Activated T-helper 2 cell treated with anti-CD3 and anti-CD28 coated beads, Interferon-gamma antibody, Interleukin-2, Interleukin-4, amounts not matched to agents 10 μg/mL and 5 μg/mL and 100 μg/mL, durations not matched to agents 14 hours and 24 hours and 36 hours (primary cell): ENCODE measurements at places on chromosomes 5 and 9. TPM values are rescaled to one million over a fixed set of nuclear protein-coding genes. Genes with fewer than 3 reads are reported as not detected.
A peak's percentile ranks its signal among the peaks of the same experiment; 100 is the strongest.

INSL4 gene
- total RNA-seq, result not detected in 2 replicates

GKAP1 gene
- 2.7 and 2.8 TPM in 2 replicates for total RNA-seq

CCL27 gene
- total RNA-seq, result 0.25 and 0.55 TPM in 2 replicates

NR6A1 gene
- 1.5 and 1.8 TPM in 2 replicates for total RNA-seq

PCDHGA8 gene
- 0.07 and 0.23 TPM in 2 replicates for total RNA-seq

GRM6 gene
- total RNA-seq, result not detected in 2 replicates

- DNase-seq, result no peak
Measured at GRCh38 chr9:12794101-12794799, 19.4 kb downstream of the LURAP1L start.

- DNase-seq, result no peak
Measured at GRCh38 chr9:83315649-83316048, 222.6 kb downstream of the FRMD3 start.

DNA sequence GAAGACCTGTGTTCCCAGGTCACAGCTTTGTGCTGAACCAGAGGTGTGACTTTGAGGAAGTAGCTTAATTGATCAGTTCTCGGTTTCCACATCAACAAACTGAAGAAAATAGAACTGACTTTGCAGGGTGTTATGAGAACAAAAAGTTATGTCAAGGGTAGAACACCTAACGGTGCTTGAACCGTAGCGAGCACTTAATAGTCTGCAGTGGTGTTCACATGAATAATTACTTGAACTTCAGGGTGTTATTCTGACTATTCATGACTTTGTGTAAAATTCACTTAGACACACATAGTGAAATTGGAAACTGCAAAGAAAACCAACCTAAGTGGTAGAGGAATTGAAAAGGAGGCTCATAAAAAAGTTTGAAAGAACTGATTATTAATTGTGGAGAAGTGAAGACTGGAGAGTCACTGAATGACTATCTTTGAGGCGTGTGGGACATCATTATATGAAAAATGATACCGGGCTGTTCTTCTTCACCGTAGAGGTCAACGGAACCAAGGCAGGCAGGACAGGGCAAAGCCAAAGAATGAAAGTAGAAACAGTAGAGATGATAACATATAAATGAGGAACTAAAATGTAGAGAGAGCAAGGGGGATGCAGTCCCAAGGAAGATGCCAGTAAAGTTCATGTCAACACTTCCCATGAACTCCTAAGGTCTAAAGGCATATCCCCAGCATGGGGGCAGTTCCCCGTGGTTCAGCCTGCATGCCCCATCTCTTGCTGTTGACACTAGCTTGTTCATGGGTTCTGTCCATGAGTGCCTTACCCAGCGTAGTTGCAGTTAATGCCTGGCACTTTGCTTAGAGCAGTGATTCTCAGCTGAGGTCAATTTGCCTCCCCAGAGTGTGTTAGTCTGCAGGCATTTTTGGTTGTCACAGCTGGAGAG is 118.7 kb downstream of the ZNF462 start:
- DNase-seq, result no peak

GRCh38 chr9:128634111-128634510 is 22.5 kb downstream of the DYNC2I2 start:
- no peak for DNase-seq

DNA sequence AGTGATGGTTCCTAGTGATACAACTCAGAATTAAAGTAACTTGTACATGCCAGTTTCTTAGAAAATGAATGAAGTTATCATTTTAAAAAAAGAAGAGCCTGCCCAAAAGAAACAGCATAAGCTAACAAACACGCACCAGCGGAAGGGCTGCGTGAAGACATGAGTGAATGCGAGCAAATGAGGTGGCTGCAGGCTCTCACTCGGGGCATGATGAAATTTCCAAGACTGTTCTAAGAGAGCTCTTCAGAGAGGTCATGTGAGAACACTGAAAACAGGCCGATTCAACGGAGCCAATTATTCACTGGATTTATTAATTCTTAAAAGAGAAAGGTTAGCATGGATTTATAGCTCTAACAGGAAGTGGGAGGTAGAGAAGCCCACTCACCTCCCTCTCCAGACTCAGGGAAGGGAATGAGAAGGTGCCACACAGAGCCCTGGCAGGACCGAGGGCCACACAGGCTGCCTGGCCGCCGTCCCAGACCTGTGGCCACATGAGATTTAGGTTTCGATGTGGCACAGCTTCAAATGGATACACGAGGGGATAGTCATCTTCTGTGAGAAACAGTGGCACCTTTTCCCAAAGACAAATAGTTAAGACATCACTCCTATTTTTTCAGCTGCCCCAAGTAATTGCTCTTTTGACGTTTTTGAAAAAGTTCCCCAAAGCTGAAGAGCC is 55.5 kb downstream of the HABP4 start:
- no peak for DNase-seq

DNA sequence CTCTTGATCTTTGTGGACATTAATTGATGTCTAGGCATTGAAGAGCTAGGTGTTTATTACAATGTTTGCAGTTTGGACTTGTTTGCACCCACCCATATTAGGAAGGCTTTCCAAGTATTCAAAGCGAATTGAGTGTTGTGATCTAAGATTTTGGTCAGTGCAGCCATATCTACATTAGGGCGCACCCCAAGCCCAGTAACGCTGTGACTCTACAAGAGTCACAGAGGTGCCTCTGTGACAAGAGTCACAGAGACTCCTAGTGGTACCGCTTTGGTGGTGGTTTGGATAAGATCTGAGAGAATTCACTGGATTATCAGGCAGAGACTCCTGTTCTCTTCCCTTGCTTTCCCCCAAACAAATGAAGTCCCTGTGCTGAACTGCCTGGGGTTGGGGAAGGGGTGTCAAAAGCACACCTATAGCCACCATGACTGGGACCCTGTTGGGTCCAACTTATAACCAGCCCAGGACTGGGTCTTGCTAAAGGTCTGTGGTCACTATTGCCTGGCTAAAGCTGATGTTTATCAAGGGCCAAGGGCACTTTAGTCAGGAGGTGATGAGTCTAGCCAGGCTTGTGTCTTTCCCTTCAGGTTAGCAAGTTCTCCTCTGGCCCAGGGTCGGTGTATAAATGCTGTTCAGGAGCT is 114.1 kb upstream of the RIOK2 start:
- no peak for DNase-seq

DNA sequence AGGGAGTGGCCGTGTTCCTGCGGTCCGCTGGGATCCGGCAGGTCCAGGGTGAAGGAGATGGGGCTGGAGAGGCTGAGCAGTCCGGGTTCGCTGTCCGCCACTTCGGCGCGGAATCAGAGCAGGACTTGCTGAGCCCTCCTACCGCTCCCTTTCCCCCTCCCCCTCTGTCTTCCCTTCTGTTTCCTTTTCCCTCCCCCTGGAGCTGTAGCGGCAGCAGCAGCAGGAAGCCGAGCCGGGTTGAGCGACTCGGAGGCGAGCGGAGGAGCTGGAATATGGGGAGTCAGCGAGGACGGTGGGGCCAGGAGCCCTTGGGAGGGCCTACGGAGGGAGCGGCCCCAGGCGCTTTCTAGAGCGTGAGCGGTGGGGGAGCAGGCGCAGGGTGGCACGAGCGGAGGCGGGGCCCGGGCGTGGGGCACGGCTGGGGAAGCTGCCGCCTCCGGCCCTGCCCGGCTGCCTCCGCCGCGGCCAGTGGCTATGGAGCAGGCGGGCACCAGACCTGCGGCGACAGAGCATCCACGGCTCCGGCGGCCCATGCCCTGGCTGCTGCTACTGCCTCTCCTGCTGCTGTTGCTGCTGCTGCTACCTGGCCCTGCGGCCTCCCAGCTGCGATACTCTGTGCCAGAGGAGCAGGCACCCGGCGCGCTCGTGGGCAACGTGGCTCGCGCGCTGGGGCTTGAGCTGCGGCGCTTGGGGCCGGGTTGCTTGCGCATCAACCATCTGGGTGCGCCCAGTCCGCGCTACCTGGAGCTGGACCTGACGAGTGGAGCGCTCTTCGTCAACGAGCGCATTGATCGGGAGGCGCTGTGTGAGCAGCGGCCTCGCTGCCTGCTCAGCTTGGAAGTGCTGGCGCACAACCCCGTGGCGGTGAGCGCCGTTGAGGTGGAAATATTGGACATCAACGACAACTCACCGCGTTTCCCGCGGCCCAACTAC is at the start of gene PCDHAC2:
TSS of gene PCDHAC2 (plus strand) at position 184 of the 933 bp plus-strand sequence. CDS start at position 475, 291 bp downstream.
- DNase-seq, result no peak

DNA sequence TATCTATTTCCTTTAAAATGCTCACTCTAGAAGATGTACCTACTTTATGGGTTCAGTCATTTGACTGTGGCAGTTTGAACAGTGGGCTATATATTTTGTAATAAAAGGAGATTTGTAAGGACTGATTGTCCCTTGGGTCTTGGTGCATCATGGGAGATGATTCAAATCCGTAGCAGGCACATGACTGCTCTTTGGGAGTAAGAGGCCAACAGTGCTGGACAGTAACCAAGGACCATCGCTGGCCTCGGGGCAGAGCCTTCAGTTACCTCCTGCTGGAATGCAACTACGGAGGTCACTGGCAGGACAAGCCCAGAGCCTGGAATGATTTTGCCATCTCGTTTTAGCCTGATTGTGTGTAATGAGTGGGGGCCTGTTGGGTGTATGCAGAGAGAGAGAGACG is 7.0 kb upstream of the MAMDC2 start:
- no peak for DNase-seq

DNA sequence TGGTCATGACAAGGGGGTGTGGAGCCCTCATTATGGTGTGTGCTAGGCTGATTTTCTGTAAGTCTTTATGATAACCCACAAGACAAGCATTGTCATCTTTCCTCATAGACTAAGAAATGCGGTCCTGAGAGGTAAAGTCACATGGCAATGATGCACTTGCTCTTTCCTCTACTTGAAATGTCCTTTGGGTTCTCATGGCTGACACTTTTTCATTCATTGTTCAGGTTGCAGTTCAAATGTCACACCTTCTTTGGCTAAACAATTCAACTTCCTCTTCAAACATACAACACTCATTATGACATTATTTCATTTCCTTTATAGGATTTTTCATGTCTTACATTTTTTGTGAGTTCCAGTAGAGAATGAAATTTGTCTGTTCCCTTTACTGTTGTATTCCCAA is 323.6 kb upstream of the PRR16 start:
- DNase-seq, result no peak

DNA sequence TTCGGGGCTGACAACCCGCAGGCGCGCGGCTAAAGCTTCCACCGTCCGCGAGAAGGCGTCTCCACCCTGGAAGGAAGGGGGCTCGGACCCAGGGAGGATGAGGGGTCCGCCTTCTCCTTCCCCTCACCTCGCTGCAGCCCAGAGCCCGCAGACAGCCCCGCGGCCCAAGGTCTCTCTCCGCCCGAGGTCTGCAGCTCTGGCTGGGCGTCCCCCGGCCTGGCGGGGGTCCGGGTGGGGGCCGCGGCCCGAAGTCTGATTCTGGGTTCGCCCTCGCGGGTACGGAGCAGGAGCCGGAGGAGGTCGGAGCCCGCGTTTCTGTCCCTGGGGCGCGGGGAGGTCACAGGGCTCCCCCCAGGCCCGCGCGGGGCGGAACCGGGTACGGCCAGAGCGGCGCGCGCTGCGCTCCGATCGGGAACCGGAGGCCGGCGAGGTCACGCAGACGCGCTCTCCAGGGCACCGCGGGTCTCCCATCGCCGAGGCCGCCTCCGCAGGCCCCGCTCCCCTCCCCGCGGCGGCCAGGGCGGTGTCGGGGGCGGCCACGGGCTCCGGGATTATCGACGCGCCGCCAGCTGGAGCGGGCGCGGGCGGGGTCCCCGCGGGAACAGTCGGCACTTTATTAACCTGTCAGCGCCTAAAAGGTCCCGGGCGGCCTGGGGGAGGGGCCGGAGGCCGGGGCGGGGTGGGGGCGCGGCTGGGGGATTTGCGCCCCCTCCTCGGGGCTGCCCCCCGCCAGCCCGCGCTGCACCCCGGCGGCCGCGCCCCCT is 11.6 kb downstream of the LHX3 start:
- no peak for DNase-seq

DNA sequence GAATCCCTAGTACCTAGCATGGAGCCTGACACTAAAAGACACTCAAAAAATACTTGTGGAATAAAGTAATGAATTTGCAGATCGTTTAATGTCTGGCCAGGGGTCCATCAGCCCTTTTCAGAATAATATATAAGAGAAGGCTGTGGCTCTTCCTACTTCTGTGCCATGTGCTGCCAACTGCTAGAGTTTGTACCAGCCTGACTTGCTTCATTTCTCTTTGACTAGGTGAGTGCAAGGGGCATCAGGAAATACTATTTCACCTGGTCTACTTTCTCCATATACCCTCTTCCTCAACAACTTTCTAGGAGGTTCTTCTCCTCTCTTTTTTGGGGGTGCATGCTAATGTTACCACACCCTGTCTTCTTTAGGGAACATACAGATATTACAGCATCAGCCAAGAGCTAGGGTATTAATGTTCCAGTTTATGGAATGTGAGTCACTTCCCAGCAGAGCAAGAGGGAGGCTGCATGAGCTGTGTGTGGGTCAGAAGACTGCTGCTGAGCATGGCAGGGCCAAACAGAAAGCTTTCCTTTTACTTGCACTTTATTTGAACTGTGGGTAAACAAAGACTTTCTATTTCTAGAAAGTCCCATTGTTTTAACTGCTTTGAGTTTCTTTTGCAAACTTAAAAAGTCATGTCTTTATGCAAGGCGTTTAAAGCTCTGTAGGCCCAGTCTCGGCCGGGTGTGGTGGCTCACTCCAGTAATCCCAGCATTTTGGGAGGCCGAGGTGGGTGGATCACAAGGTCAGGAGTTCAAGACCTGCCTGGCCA is 158.9 kb downstream of the ADAMTSL1 start:
- no peak for DNase-seq

DNA sequence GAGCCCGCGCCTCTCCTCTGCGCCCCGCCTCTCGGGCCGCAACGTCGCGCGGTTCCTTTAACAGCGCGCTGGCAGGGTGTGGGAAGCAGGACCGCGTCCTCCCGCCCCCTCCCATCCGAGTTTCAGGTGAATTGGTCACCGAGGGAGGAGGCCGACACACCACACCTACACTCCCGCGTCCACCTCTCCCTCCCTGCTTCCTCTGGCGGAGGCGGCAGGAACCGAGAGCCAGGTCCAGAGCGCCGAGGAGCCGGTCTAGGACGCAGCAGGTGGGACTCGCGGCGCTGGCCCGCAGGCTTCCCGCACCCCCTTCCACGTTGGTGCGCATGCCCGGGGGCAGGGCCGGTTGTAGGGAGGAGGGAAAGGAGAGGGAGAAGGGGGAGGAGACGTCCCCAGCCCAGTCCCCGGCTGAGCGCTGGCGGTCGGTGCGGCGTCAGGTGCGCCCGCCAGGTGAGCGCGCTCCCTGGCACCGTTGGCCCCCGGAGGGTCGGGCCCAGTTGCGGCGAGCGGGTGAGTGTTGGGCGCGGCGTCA is at the start of gene OCLN:
TSS of gene OCLN (plus strand) at position 400 of the 532 bp plus-strand sequence. CDS start 11,455 bp downstream, outside the sequence.
- peak; percentile 8 for DNase-seq

DNA sequence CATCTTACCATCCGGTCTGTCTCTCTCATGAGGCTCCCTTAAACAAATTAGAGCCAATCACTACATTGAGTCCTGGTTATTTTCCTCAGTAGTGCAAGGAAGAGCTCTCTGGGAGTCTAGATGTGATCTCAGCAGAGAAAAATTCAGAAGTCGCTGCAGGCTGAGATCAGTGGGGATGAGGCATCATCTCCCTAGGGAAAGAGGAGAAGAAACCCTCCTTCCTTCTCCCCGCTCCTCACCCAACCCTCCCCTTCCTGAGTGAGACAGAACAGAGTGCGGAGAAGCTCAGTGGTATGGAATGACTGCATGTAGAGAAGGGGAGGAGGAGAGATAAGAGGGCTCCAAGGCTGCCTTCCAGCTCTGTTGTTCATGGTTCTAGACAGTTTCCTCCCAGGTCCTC is 80.5 kb downstream of the PAPPA start:
- no peak for DNase-seq

- DNase-seq, result no peak
Measured at GRCh38 chr5:124951661-124952060, 205.2 kb upstream of the ZNF608 start.

- DNase-seq, result no peak
Measured at GRCh38 chr5:119389288-119390030, 33.6 kb downstream of the TNFAIP8 start.

GRCh38 chr5:151949113-151949512 is 24.5 kb upstream of the GLRA1 start:
- DNase-seq, result no peak

- no peak for DNase-seq
Measured at GRCh38 chr9:72383978-72384709, 19.1 kb upstream of the ZFAND5 start.
